Muscle of leg (tissue), 16 donors: ENCODE measurements at places on chromosomes 3 and 15. TPM values are rescaled to one million over a fixed set of nuclear protein-coding genes. Genes with fewer than 3 reads are reported as not detected.

Gene PRSS50
- total RNA-seq = 0.09 TPM

Gene ARGFX
- not detected for total RNA-seq

Gene GPR176
- 6.8 TPM for total RNA-seq

Gene PIF1
- 4.3 TPM for total RNA-seq

Gene A4GNT
- not detected for total RNA-seq

Gene CCR8
- total RNA-seq = not detected

Gene PCYT1A
- 34.7 TPM for total RNA-seq

Gene FGF12
- total RNA-seq = 3.0 TPM

Gene PROK2
- total RNA-seq = 0.98 TPM

Gene ZNF860
- total RNA-seq = 0.62 TPM

Gene MYEF2
- total RNA-seq = 2.8 TPM

Gene CELF6
- total RNA-seq = 1.2 TPM

GRCh38 chr15:89740137-89740536, 10.9 kb downstream of the MESP1 start:
- peaks cover 9% of the 10 kb centered on the region for H3K27me3 ChIP-seq
- H3K27ac ChIP-seq = no peak overlapping the region
- DNase-seq = peak; percentile 81
- H3K4me1 ChIP-seq = peaks cover 6% of the 10 kb centered on the region

DNA sequence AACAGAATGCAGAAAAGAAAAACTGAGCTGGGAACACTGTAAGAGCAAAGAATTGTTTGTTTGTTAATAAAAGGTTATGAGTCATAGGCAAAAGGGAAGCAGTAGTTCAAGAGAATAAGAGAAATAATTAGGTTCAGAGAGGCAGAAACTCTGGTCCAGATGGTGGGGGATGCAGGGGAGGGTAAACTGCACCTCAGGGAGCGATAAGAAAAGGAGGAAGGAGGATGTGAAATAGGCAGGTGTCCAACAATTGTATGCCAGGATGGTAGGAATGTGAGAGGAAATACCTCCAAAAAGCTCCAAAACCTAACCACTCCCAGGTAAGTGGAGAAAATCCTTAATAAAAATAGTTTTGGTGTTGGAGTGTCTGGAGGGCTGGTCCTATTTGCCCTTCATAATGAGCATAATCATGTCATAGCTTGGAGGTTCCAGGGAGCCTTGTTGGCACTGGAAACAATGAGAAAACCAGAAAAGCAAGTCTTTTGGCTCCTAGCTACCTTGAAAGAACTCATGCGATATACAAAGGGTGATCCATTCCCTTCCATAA, 405.4 kb upstream of the TBL1XR1 start:
- H3K27ac ChIP-seq = no peak overlapping the region
- no peak overlapping the region for H3K4me3 ChIP-seq
- H3K36me3 ChIP-seq = no peaks in the 10 kb centered on the region
- no peak for DNase-seq
- peaks cover 15% of the 10 kb centered on the region for H3K4me1 ChIP-seq

GRCh38 chr3:157051055-157051454, 108.9 kb downstream of the CCNL1 start:
- H3K4me1 ChIP-seq = no peaks in the 10 kb centered on the region
- H3K27me3 ChIP-seq = no peaks in the 10 kb centered on the region
- DNase-seq = no peak
- no peak overlapping the region for H3K4me3 ChIP-seq

- H3K4me1 ChIP-seq = no peaks in the 10 kb centered on the region
- H3K27ac ChIP-seq = no peak overlapping the region
- H3K36me3 ChIP-seq = no peaks in the 10 kb centered on the region
- H3K27me3 ChIP-seq = peaks cover 2% of the 10 kb centered on the region
- DNase-seq = no peak
Observed at GRCh38 chr15:91258415-91258759, 158.3 kb downstream of the SV2B start.

GRCh38 chr3:50323614-50324199, 1.2 kb upstream of the HYAL2 start:
- no peak overlapping the region for H3K4me3 ChIP-seq
- peak overlapping the region; percentile 96 for H3K27ac ChIP-seq
- H3K36me3 ChIP-seq = peaks cover 28% of the 10 kb centered on the region
- H3K4me1 ChIP-seq = peaks cover 69% of the 10 kb centered on the region
- H3K27me3 ChIP-seq = no peaks in the 10 kb centered on the region

GRCh38 chr3:193333229-193333628, 45.3 kb downstream of the ATP13A5 start:
- H3K36me3 ChIP-seq = no peaks in the 10 kb centered on the region
- H3K27ac ChIP-seq = no peak overlapping the region
- no peaks in the 10 kb centered on the region for H3K27me3 ChIP-seq

GRCh38 chr15:97085731-97086130, 755.2 kb downstream of the NR2F2 start:
- no peak overlapping the region for H3K4me3 ChIP-seq
- DNase-seq = no peak
- H3K27me3 ChIP-seq = peaks cover 5% of the 10 kb centered on the region
- no peaks in the 10 kb centered on the region for H3K4me1 ChIP-seq
- no peak overlapping the region for H3K27ac ChIP-seq

DNA sequence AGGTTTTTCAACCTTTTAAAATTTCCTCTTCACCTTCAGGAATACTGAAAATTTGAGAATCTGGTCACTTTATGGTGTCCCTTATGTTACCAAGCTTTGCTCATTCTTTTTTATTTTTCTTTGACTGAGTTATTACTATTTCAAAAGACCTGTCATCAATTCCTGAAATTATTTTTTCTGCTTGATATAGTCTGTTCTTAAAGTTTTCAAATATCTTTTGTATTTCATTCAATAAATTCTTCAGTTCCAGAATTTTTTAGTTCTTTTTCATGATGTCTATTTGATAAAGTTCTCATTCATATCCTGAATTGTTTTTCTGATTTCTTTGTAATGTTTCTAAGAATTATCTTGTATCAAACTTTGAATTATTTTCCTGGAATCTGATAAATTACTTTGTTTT, 63.9 kb downstream of the UQCC5 start:
- no peak overlapping the region for H3K27ac ChIP-seq
- no peak overlapping the region for H3K4me3 ChIP-seq
- H3K36me3 ChIP-seq = peaks cover 48% of the 10 kb centered on the region

DNA sequence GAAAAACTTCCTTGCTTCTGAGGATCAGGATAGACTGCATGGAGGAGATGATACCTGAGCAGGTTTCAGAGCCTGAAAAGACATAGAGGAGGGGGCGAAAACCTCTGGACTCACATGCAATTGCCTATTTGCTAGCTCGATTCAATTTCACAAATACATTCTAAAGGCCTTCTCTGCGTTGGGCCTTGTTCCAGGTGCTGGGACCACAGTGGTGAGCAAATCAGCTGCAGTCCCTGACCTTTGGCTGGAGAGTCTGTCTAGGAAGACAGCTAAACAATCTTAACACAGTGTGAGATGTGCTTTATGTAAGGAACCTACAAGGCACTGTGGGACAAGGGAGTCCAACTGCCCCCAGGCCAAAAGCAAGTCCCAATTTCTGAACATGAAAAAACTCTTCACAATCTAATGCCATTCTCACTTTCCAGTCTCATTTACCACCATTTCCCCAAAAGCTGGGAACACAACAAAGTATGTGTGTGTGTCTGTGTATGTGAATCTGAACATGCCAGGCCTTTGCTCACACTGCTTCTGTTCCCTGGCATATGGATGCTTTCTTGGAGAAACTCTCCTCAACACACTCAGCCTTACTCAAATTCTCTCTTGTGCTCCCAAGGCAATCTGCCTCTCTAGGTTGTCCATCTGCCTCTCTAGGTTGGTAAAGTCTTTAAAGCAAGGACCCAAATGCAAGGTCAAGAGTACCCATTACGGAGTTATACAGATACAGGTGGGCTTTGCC, 2.1 kb upstream of the PCCB start:
- H3K4me1 ChIP-seq = peaks cover 11% of the 10 kb centered on the region
- no peaks in the 10 kb centered on the region for H3K27me3 ChIP-seq
- no peaks in the 10 kb centered on the region for H3K36me3 ChIP-seq
- no peak overlapping the region for H3K4me3 ChIP-seq

- no peak overlapping the region for H3K4me3 ChIP-seq
- no peaks in the 10 kb centered on the region for H3K4me1 ChIP-seq
- no peaks in the 10 kb centered on the region for H3K36me3 ChIP-seq
- H3K27ac ChIP-seq = no peak overlapping the region
Observed at GRCh38 chr15:56856934-56857333, 61.5 kb upstream of the TCF12 start.

GRCh38 chr3:48406443-48407431, 23.1 kb downstream of the PLXNB1 start:
- H3K27me3 ChIP-seq = no peaks in the 10 kb centered on the region
- H3K4me3 ChIP-seq = no peak overlapping the region
- H3K4me1 ChIP-seq = no peaks in the 10 kb centered on the region
- DNase-seq = peak; percentile 0
- H3K36me3 ChIP-seq = peaks cover 62% of the 10 kb centered on the region
